ENCODE measurements at places on chromosomes 12 and 14.

- DNase-seq: no peak
Measured at GRCh38 chr12:10191865-10192264, 13.0 kb downstream of the TMEM52B start.

GRCh38 chr12:80559766-80560165 lies 115.7 kb downstream of the PTPRQ start:
- DNase-seq: peak; percentile 9

- DNase-seq: no peak
Measured at GRCh38 chr12:3097186-3097804, 20.1 kb downstream of the TSPAN9 start.

DNA sequence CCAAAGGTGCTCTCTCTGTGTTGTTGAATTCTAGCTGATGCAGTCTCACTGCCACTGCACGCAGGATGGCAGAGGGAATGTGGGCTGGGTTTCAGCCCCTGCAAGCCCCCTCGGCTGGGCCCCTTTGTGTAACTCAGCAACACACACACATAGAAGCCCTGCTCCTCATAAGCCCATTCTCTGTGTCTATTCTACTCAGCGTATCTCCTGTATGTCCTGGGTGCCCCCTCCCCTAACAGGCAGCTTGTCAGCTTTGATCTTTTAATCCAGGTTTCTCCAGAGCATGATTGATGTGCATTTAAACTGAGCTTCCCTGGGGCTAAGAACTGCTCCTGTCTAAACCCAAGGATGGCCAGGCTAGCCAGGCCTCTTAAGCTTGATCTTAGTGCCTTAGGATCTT lies 43.0 kb downstream of the SRRM4 start:
- no peak for DNase-seq

DNA sequence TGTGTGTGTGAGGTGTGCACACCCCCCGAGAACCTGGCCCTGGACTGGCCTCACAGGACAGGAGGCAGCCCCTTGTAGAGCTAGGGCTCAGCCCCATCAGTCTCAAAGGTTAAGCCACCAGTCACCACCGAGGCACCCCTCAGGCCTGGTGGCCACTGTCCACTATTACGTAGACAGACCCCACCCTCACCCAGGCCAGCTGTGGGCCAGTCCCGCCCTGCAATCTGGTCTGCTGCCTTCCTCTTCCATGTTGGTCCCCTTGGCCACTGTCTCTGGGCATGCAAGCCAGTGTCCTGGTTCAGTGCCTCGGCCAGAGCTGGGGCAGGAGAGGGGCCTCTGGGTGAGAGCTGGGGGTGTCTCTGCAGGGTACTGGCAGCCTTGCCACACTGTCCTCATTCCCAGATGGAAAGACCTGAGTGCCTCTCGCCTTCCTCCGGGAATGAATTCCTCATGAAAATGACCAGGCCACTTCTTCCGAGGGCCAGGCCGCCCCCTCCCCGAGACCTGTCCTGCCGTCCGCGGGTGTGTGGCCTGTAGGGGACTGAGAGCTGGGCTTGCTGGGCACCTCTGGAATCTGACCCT lies 897 bp upstream of the TEX22 start:
- DNase-seq: no peak

GRCh38 chr12:8696442-8697090 lies 1.2 kb upstream of the RIMKLB start:
- no peak for DNase-seq

DNA sequence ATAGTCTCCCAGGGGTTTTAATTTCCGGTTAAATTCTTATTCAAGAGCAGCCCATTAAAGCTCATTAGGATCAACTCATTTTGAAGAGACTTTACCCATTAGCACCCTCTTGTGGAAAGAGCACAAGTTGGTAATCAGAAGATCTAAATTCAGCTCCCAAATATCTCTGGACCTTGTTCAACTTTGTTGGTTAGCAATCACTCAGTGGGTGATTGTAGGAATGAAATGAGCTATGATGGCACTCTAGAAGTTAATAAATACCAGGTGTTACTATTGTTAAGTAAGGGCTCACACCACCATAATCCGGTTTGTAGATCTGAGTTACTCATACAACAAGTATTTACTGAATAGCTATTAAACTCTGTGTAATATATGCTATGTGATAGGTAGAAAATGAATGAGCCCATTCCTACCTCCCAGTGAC lies 42.9 kb downstream of the TRIP11 start:
- peak; percentile 39 for DNase-seq

DNA sequence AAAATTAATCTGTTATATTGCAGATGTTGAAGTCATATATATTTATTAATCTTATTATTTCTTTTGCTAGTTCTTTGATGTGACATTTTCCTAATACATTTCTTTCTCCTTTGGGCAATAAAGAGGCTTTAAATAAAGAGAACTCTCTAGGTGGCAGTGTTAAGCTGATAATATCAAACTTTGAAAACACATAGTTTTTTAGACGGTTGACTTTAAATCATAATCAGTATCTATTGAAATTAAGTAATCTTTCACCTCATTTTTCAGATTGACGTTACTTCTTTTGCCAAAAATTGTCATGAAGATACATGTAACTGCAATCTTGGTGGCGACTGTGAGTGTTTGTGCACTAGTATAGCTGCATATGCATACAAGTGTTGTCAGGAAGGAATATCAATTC lies 130.8 kb upstream of the PTPRQ start:
- no peak for DNase-seq

GRCh38 chr12:23906329-23906728 lies 43.1 kb downstream of the SOX5 start:
- no peak for DNase-seq

GRCh38 chr12:42325326-42325652 lies 605 bp downstream of the ZCRB1 start:
- DNase-seq: no peak

DNA sequence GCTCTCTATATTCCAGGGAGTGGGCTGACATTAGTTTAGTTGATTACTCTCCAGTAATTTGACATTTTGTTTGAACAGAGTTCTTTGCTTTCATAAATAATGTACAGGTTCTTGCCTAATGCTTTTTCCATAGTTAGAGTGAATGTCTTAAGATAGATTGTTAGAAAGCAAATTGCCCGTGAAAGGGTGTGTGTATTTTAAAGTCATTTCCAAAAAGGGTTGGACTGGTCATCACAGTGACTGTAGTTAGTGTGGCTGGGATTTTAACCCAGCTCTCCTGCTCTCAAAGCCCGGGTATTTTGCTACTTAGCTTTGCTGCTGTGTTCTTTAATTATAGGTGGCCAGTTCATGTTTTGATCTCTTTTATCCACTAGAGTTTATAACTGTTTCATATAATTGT lies 74.2 kb downstream of the DNAH10 start:
- DNase-seq: no peak

GRCh38 chr12:10001171-10001776 lies 2.4 kb upstream of the CLEC1B start:
- DNase-seq: no peak

GRCh38 chr14:65434216-65434850 lies 21.8 kb downstream of the FUT8 start:
- DNase-seq: no peak

DNA sequence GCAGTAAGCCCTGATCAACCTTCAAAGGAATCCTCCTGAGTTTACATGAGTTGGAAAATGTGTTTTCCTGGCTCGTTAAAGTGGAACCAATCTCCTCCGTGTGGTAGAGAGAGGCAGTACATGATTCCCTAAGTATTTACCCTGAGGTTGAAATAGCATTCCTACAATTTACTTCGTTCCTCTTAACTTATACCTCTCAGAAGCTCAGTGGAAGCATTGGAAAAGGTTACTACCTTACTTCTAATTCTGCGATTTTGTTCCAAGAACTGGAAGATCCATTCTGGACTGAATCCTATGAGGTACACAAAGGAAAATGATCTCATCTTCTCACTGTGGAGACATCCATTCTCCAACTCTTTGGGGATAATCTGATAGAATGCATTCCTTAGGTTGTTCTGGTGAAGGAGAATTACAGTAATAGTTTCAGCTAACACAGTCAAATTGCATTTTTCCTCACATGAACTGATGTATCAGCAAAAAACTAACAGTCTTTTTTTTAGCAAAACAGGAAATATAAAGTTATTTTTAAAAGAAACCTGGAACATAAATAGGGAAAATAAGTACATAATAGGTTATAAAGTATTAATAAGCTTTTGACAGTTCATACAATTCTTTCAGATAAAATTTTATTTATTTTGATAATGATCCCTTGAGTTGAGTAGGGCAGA lies 475.6 kb downstream of the PDZRN4 start:
- DNase-seq: peak; percentile 50

- no peak for DNase-seq
Measured at GRCh38 chr12:55745361-55746173, 2.6 kb downstream of the GDF11 start.

DNA sequence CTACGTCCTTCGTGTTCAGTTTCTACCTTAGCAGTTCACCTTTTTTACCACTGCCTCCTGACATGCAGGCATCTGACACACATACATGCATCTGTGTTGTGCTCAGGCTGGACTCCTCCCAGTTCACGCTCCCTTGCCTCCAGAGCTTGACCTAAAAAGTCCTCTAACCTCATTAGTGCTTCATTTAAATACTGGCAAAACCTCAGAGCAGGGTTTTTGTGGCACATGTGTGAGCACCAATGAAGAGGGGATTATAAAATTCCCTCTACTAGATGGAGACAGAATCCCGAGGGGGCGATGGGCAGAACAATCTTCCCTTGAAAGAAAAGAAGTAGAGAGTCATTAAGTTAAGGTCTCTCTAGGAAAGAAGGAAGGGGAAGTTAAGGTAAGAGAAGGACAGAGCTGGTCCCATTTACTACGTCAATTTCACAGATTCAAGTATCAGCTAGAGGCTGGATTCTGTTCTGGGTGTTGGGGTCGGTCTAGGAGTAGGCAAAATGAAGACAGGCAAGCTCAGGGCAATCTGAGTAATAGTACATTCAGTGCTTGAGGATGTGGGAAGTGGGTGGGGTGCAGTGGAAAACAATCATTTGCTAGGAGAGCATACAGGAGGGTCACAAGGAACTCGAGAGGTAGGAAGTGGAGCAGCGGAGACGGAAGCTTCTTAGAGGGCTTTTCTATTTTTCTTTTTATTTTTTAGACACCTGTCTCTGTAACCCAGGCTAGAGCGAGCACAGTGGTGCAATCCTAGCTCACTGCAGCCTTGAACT lies 7.5 kb downstream of the HAL start:
- DNase-seq: no peak

GRCh38 chr12:45446013-45446412 lies 230.1 kb downstream of the ANO6 start:
- peak; percentile 12 for DNase-seq

DNA sequence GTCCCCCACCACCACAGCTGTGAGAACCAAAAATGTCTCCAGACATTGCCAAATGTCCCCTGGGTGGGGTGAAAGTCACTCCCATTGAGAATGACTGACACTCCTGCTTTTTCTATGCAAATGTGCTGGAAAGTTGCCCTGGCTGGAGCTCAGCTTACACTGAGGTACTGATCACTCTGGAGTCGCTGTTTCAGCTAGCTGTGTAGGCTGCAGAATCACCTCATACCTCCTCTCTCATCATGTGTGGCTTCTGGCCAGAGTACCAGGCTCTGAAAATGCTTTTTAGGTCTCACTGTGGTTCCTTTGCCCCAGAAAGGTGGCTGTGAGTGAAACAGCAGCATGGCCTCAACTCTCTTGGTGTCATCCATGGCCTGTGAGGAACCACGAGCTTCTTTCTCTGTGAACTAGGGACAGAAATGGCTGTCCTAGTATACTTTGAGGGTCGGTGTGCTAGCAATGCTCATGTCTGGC lies 414.4 kb downstream of the DPF3 start:
- no peak for DNase-seq

DNA sequence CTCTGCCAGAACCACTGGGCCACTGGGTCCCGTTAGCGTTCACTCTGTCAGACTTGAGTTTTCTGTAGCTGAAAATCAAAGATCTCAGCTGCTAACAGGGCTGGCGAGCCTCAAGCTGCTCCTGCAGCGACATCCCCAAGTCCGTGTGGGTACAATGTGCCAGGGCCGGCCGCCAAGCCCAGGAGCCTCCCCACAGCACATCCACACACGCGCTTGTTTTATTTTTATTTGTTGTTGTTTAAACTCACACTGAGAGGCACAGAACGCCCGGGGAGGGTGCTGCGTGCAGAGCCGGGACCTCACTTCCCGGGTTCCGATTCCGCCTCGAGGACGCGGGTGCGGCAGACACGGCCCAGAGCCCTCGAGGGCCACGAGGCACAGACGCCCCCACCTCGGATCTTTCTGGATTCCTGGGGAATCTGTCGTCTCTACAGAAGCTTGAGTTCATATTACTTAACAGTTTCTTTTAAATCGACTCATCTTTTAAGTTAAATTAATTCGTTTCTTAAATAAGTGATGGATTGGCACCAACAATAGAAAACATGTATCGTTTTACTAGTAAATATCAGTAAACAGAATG lies 9.3 kb downstream of the GALNT9 start:
- DNase-seq: no peak

Data from inflammatory macrophage (primary cell).